ENCODE measurements at places on chromosomes 6 and 20. TPM values are rescaled to one million over a fixed set of nuclear protein-coding genes. Genes with fewer than 3 reads are reported as not detected.

LRRC73 gene
- 0.47 TPM for total RNA-seq

GRCh38 chr20:44415833-44416715 lies 59.6 kb upstream of the TTPAL start:
- DNase-seq, result no peak

- DNase-seq, result no peak
These were observed 91.1 kb upstream of the PLN start for GRCh38 chr6:118456982-118457381.

- peak; percentile 48 for DNase-seq
These were observed 27.5 kb upstream of the BCLAF1 start for GRCh38 chr6:136317021-136317694.

BPIFB1 gene
- total RNA-seq, result not detected

GRCh38 chr20:8357703-8358102 lies 225.6 kb downstream of the PLCB1 start:
- no peak for DNase-seq

SLC13A3 gene
- 0.13 TPM for total RNA-seq

GRCh38 chr6:87971605-87972262 lies 75.9 kb upstream of the SPACA1 start:
- no peak for DNase-seq

- no peak for DNase-seq
These were observed 75.1 kb downstream of the LY86 start for GRCh38 chr6:6663421-6664135.

DNA sequence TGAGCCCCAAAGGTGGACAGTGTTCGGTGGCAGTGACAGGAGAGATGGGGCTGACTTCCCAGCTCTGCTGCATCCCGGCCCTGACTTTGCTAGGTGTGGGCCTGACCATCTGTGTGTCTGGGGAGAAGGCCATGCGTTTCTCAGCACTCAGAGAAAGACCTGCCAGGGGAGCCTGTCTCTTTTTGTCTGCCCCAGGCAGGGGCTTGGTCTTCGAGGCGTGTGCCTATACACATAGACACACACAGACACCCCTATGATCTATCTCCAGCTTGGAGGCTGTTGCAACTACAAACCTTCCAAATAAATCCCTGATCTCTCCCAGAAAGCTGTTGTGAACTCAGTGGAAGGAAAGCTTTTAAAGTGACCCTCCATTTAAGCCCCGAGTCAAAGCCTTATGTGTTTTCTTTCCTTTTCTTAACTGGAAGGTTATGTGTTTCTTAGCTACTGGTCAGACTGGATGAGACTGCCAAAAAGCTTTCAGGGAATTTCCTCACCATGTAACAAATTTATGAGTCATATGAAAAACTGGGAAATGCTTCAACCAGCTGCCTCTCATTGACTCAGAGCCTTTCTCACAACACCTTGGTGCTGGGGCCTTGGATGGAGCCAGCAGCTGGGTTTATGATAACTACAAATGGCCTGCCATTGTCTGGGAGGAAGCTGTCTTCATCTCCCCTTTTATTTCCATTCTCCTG lies 102.6 kb downstream of the CDC5L start:
- no peak for DNase-seq

NUS1 gene
- 81.4 TPM for total RNA-seq

GRCh38 chr6:39441301-39441700 lies 118.8 kb upstream of the KCNK16 start:
- no peak for DNase-seq

GRCh38 chr6:79630883-79631692 lies at the start of gene SH3BGRL2:
Gene SH3BGRL2, plus strand, starts transcription at chr6:79631329. Its CDS starts 133 bp downstream, at chr6:79631462.
- DNase-seq, result peak; percentile 13

DNA sequence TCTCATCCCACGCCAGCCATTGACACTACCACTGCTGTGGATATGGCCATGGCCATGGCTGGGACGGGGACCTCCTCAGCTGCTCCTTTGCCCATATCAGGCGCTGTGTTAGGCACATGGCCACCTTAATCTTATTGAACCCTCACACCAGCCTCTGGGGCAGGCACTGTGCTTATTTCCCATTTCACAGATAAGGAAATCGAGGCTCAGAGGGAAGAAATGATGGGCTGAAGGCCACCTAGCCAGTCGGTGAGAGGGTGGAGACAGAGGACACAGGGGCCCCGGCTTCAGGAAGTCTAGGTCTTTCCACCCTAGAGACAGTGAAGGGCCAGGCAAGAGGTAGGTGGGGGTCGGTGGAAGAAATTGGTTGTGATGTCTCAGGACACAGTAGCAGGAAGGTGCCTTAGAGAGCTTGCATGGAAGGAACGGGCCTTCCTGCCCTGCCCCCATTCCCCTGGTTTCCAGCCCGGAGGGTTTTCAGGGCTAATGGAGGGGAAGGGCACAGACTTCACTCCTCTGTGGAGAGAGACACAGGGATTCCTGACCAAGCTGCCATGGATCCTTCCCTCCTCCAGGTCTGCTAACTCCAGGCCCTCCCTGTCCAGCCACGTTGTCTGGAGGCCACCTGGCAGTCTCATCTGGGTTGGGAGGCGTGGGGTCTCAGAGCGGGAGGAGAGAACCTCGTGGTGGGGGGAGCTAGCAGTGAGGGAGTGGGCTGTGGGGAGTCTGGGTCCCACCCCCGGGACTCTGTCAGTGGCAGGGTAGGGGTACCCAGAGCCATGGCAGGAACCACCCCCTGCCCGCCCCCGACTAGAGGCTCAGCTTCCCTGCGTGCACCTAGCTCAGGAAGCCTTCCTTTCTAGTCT lies 120.4 kb downstream of the VEGFA start:
- DNase-seq, result no peak

RPP21 gene
- total RNA-seq, result 67.3 TPM

- no peak for DNase-seq
These were observed 125.4 kb downstream of the OPRM1 start for GRCh38 chr6:154164397-154164796.

DNA sequence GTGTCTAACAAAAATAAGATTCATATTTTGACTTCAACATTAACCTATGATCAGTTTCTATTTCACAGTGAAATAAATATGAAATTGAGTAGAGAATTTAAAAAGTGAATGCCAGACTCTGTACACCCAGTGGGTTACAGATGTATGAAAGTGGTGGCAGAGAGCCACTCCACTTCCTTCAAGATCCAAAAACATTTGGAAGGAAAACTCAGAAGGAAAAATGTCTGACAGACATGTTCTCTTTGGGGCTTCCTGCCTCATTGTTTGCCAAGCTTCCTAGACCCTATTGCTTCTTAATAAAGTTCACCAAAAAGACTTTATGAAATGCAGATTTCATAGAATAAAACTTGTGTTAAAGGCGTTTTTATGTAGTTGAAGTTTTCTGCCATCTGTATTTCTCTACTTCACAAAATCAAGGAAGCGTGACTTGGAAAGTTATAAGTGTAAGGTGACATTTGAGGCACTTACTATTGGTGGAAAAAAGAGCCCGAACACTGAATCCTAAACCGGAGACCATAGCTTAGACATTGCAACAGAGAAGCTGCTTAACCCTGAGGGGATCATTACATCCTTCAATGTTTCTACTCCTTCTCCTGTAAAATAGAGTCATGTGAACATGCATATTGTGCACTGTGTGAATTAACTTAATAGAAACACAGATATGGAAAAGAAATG lies 12.8 kb downstream of the HMGCLL1 start:
- DNase-seq, result no peak

DSP gene
- total RNA-seq, result 0.23 TPM

- no peak for DNase-seq
These were observed 41.4 kb upstream of the SH3BGRL2 start for GRCh38 chr6:79589701-79590100.

DNA sequence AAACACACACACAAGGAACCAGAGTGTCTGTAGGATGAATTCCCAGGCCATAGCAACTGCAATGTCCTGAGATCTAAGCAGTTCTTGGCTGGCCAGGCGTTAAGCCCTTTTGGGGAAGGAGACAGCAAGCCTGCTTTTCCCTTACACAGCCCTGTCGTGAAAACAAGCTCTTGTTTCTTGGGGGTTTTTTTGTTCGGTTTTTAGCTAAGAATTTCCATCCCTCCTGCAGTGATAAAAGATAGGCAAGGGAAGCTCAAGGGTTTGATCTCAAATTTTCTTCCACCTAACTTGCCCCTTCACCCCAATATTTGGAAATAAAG lies 1.5 kb downstream of the TNFRSF21 start:
- no peak for DNase-seq

CLPSL2 gene
- not detected for total RNA-seq

- no peak for DNase-seq
These were observed 710.8 kb downstream of the DOK5 start for GRCh38 chr20:55186228-55186627.

CST4 gene
- not detected for total RNA-seq

DNA sequence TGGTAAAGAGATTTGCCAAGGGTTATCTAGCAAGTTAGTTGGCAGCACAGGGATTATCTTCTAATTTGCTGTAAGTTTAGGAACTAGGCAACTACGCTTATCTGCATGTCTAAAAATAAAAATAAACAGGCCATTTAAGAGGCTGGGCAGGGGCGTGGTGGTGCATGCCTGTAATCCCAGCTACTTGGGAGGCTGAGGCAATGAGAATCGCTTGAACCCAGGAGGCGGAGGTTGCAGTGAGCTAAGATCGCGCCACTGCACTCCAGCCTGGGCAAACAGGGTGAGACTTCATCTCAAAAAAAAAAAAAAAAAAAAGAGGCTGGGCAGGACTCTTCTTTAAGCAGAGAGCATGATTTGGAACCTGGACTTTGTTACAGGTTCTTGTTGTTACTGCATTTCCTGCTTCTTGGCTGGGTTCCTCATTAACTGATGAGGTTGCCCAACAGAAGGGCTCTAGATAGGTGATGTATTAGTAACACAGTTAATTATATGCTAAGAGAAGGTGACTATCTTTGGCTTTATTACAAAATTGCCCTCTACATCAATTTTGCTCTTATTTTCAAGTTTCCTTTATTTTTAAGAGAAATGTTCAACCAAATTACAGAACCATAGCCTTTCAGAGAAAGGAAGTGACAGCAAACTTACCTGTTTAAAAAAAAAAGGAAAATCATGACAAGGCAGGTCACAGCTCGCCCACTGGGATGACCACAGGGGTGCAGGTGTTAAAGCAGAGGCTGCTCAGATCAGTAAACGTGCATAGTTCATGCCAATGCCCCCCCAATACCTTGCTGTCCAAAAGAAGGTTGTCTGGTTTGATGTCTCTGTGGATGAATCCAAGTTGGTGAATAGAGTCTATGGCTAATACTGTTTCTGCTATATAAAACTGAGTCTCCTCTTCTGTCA lies 32.5 kb downstream of the STK38 start:
- no peak for DNase-seq

DNA sequence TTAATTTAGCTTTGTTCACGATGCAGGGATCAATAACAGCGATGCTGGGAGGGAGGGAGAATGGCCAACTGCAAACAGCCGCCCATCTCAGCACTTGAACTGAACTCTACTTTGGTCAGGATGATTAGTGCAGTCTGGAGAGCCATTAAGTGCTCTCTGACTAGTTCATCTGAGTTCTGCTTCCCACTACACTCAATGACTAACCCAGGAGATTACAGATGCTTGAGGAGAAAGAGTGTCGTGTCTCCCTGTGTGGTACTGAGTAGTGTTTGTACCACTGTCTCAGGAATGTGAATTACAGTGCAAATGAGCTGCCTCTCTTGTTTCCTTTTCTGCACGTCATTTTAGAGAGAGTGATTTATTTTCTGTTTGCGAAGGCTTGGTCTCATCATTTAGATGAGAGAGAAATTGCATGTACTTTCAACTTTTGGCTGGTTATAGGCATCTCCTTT lies 23.5 kb downstream of the CARMIL1 start:
- no peak for DNase-seq

DNA sequence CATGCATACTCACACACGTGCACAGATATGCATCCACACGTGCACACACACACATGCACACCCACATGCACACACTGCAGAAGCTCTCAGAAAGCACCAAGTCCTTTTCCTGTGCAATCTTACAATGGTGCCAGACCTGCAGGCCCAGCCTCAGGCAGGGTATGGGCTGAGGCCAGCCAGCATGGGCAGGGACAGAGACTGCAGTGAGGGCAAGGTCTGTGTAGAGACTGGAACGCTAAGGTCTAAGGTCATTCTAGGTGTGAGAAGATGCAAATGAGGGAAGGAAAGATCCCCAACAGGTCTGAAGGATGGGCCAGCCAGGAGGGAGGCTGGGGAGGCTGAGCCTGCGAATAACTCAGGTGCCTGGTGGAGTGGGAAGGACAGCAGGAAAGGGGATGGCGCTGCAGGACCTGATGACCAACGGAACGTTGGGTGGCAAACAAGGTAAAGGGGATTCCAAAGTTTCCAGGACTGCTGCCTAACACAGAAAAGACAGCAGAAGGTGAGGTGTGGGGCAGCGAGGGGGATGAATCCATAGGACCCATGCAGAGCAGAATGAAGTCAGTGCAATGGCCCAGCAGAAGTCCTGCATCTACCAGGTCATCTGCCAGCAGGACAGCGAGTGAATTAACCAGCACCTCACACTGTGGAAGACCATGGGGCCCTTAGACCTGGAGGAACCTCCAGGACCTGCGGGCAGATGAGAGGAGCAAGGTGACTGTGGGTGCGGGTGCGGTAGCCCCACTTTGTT lies 67.0 kb downstream of the ABHD12 start:
- no peak for DNase-seq

DNA sequence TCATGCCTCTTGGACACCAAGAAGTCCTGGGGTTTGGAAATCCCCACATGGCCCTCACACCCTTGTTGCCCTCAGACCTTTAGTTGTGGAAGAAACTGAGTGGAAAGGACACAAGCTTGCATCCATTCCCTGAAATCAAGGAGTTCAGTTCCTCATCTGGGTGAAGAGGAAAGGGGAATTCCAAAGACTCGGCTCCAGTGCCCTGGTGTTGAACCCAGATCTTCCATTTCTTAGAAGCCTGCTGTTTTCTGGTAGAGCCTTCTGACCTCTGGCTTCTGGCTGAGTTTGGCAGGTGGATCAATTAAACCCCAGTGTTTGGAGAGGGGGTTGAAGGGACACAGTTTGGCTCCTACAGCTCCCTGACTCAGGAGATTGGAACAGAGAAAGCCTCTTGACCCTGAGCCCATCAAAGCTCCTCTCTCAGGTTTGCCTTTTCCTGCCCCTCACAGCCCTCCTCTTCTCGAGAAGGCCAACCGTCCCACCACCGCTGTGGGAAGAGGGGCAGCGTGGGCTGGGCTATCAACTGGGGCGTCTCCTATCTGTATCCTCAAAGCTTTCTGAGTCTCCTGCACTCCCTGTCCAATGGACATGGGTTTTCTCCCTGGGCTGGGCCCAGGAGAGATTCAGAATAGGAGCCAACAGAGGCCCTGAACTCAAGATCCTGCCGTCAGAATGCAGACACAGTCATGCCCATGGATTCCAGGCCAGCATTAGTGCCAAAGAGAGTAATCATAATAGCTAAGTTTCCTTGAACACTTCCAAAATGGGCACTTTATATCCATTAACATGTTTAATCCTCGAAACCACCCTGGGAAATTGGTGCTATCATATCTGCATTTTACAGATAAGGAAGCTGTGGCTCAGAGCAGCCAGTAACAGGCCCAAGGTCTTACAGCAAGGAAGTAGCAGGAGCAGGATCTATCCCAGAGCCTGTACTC lies 146.2 kb downstream of the VEGFA start:
- DNase-seq, result no peak

DNA sequence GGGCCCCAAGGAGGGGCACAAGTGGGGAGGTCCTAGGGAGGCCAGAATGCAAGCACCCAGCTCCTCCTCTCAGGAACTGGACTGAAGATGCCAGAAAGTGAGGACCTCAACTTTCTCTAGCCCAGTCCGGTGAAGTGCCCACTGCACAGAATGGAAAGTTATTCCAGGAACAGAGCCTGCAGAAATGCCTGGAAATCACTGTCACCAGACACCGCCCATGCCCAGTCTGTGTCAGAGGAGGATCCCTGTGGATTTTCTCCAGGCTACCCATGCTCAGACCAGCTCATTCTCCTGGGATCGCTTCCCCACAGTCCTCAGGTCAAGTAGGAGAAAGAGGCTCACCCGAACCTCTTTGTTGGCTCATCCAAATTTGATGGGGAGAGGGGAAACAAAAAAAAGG lies 6.5 kb downstream of the PRPH2 start:
- no peak for DNase-seq
